ENCODE measurements at places on chromosomes 4 and X.

GRCh38 chrX:531611-531936 is 99.0 kb upstream of the SHOX start:
- DNase-seq, result no peak

DNA sequence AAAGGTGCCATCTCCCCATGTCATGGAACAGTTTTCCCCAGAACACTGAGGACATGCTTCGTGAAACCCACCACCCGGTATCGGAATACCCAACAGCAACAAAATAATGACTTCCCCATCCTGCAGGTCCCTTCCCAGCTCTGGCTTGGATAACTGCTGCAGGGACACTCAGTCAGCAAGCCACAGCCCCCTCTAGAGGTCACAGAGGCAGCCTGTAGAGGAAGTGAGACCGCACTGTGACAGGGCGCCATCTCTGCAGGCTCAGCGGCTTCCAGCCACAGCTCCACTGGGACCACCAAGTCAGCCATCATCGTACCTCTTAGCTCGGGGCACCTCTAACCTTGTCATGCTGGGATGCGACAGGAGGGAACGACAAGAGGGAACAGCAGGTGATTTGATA is 315.9 kb downstream of the LDB2 start:
- DNase-seq, result no peak

DNA sequence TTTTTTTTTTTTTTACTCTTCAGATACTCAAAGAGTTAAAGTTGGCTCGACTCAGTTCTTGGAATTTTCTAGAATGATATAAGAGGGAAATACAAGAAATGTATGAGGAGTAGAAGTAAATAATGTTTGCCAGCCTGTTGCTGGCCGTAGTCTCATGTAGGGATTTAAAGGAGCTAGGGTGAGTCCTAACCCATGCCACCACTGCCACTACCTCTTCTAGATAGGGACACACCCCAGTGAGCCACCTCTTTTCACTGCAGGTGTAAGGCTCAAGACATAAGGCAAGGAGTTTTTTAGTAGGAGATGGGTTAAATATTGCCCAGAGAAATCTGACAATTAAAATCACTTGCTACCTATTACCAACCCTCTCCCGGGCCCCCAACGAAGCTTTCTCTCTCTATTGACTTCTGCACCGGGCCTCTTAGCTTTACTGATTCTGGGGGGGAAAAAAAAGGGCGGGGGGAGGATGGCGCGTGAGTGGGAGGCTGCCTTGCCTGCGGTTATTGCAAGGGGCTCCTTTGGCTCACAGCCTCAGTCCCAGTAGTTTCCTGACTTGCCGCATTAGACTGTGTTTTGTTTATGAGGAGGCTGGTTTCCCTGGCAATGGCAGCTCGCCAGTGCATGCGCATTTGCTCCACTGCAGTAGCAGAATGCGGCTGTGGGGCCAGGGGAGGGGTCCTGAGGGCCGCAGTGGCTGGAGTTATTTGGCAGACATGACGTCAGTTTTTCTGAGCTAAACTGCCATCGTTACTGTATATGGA is 3.0 kb downstream of the LINC00632 start:
- DNase-seq, result no peak

GRCh38 chr4:153233761-153234371 is 29.6 kb downstream of the TRIM2 start:
- no peak for DNase-seq

- DNase-seq, result no peak
Measured at GRCh38 chrX:57573754-57574153, 18.1 kb upstream of the ZXDB start.

GRCh38 chr4:168124008-168124641 is 31.8 kb downstream of the ANXA10 start:
- DNase-seq, result no peak

- DNase-seq, result no peak
Measured at GRCh38 chrX:97938706-97939105, 1055.0 kb downstream of the RPA4 start.

DNA sequence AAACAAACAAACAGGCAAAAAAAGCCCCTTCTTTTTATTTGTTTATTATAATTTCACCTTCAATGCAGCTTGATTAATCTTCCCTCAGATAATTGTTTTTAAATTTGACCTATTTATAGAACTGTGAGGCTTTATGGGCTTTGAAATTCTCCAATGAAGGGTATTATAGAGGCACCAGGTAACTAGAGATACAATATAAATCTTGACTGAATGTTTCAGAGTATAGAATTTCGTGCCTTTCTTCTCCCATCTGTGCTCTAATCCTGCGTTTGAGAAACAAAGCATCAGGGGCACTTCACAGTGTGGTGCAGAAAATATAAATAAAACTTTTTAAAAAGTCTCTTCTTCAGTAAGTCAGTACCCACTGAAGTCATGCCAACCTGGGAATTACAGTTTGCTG is 120.9 kb downstream of the ANKRD50 start:
- no peak for DNase-seq

DNA sequence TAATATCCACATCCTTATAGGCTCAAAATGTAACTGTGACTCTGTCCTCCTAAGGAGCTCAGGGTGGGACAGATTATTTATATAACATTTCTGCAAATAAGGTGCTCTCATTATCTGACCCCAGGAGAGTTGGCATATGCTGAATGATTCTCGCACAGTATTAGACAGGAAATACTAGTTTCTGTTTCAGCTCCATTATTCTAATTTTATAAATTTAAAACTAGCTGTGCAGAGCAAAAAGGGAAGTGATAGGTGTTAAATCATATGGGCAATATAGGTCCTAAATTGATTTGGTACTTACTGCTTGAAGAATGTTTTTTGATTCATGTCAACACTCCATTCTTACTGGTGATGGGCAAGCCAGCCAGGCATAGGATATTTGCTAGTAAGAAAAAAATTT is 141.5 kb downstream of the GLRA2 start:
- no peak for DNase-seq

All from stimulated activated CD8-positive, alpha-beta memory T cell treated with anti-CD3 and anti-CD28 coated beads, Interleukin-4, amount 100 ng/mL, for 1 hour (primary cell).